ENCODE measurements at places on chromosomes 4 and X.

DNA sequence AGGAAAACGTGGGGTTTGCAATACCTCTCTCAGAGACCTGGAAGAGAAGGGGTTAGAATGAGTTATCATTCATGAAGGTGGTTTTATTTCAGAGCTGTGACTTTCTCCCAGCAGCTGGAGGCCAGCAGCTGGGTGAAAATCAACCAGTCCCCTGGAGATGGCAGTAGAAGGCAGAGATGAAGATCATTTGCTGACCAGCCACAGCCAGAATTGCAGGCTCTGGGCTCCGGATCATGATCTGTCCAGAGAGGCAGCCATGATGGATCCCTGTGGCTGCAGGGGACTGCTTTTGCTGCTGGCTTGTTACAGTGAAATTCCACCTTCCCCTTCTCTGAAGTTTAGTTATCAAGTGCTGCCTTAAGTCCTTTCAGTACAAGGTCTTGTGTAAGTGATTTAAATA lies 46.9 kb upstream of the TAB3 start:
- DNase-seq = no peak

- DNase-seq = no peak
These were observed 184.5 kb downstream of the CPEB2 start for GRCh38 chr4:15186806-15187205.

GRCh38 chrX:24085101-24085500 lies 30.3 kb downstream of the EIF2S3 start:
- no peak for DNase-seq

- no peak for DNase-seq
These were observed 77.4 kb upstream of the MID1 start for GRCh38 chrX:10697616-10698317.

DNA sequence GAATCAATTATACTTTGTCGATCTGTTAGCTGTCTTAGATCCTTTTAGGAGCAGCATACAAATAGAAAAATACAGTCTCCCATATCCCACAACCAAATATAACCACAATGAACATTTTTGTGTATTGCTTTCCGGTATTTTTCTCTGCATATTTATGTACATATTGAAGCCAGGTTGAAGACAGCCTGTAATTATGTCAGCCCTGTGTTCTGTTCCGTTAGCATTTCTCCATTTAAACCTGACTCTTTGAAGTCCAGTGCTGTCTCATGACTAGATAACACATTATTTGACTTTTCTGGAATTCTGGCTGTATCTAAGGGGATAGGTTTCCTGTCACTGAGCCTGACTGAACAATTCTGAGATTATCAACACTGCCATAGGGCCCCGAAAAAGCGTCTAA lies 4.0 kb upstream of the SLC34A2 start:
- no peak for DNase-seq

DNA sequence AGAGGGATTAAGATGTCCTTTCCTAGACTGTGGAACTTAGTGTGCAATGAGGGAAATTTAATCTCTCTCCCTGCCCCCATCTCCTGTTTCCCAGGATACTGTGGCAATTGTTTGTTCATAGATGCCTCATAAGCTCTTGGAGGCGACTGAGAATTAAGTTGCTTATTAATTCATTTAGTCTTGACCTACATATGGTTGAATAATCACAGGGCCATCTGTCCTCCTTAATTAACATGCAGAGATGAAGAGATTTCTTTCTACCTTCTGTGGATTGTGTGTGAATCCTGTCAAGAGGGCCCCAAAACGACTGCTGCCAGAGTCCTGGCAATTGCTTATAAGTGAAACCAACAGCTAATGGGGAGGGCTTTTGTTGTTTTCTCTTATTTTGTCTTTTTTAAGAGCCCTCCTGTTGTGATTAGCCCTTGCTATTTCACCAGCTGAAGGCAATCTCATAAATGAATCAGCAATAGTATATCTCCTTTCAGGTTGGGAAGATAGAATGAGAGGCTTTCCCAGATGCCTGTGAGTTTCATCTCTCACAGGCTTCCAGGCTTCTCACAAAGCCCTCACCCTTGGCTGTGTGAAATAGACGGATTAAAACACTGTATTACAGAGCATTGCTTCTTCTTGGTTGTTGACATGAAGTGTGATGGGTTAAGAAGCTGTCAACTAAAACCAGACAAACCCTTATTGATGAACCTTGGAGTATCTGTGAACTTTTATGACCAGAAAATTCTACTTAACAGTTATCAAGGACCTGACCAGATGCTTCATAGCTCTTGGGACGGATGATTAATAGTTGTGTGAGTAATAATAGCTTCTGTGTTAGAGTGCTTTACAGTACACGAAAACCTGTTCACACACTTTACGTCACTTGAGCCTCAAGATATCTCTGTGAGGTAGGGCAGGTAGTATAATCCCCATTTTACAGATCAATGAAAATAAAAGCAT lies 58.5 kb downstream of the PGRMC2 start:
- DNase-seq = no peak

- DNase-seq = no peak
These were observed 12.8 kb downstream of the TMPRSS11E start for GRCh38 chr4:68460085-68460484.

GRCh38 chr4:10623241-10623640 lies 61.3 kb downstream of the CLNK start:
- DNase-seq = no peak

- DNase-seq = no peak
These were observed 6.6 kb downstream of the CLNK start for GRCh38 chr4:10677796-10678497.

DNA sequence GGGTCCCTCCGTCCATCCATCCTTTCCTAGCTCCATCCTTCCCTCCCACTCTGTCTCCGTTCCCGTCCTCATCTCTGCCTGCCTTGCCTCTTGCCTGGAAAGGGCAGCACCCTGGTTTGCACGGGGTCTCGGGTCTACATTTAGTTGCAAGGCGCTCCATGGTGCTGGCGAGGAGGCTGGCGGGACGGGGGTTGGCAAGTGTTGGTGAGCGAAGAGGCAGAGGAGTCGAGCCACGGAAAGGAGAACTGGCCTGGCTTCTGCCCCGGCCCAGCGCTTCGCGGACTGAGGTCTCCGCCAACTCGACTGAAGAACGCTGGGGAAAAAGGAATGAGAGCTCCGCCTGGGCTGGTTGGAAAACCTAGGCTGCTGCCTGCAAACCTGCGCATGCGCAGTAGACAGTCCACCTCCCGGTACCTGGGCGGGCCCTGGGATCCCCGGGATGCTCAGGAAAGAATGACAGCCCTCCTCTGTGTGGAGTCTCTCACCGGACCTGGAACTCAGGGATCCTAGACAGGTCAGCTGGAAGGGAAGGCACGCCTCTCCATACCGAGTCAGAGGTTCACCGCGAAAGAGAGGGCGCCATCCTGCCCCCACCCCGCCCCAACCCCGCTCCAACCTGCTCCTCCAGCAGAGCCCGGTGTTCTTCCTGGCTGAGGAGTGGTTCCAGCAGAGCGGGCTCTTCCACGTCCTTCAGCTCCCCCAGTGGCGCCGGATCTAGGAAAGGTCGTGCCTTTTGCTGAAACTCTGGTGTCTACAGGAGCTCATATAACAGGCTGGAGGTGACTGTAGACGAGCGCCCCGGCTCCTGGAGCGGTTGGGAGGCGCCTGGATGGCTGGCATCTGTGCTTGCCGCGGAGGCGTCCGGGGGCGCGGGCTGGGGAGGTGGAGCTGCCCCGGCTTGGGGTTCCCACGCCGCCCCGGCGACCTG lies 6.0 kb downstream of the FRG2 start:
- no peak for DNase-seq

GRCh38 chr4:7155590-7156071 lies 36.7 kb upstream of the SORCS2 start:
- no peak for DNase-seq

- DNase-seq = no peak
These were observed 61.3 kb upstream of the TXK start for GRCh38 chr4:48195374-48195773.

DNA sequence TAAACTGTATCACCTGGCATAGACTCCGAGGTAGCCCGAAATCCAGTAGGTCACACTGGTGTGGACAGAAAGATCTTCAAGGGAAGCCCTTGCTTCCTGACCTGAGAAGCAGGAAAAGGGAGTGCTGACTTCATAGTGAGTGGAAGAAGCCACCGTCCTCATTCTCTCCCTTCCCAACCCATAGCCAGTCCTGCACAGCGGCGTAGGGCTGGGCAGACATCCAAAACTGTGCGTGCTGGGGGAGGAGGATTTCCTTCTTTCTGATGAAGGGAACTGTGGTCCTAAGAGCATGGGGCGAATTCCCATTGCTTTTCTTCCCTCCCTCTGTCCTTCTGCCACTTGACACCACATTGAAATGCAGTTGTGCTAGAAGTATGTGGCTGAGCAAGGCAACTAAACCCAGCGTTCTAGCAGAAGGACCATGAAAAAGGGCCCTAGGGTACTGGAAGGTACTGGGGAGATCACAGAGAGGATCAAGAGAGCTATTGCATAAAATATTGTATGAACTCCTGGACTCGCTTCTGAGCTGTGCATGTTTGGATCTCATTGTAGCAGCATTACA lies 66.9 kb downstream of the STOX2 start:
- DNase-seq = no peak
